Activated CD8-positive, alpha-beta memory T cell treated with anti-CD3 and anti-CD28 coated beads, Interleukin-2, amount 10 ng/mL, durations not matched to agents 7 days and 5 days (primary cell): ENCODE measurements at places on chromosomes 1 and 21.

DNA sequence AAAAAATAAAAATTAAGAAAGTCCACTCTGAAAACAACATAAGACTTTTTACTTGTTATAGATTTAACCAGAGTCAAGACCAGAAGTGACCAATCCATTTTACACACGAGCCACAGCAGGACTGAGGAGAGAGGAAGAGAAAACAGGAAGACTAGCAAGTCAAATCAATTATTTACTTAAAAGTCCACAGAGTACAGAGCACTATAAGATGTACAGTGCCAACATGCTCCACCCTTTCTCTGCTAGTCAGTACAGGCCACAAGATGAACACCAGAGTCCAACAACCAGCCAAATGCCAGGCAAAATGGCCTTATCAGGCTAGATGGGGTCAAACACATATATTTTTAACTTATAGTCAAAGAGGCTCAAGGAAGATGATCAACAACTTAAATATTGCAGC lies 19.5 kb downstream of the LUZP1 start:
- no peak for DNase-seq

DNA sequence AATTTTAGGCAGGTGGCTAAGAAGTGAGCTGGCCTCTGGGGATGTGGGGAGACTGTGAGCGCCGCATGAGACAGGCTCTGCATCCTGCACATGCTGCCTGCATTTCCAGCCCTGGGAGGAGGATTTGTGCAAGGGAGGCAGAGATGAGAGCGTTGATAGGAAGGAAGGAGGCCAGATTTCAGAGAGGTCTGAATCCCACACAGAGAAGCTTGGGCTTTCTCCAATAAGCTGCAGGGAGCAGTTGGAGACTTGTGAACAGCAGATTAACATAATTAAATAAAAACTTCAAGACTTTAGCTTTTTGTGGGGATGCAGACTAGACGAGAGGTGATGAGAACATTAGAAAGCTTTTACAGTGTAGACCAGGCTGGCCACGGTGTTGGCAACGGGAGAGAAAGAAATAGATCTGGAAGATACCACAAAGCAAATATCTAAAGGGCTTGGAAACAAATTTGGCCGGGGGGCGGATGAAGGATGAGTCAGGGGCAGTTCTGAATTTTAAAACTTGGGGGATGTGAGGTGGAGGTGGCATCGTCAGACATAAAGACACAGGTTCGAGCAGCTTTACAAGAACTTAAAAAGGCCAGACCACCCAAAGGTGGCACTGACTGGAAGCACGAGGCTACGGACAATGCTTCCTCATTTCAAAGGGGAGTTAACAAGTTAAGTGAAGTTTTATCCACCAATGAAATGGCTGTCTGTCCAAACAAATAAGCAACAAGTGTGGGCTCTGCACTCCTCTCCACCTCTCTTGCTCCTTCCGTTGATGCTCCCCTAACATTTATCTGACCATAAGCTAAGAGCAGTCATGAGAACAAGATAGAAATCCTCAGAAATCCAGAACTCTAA lies 57.0 kb downstream of the HIVEP3 start:
- DNase-seq: no peak

DNA sequence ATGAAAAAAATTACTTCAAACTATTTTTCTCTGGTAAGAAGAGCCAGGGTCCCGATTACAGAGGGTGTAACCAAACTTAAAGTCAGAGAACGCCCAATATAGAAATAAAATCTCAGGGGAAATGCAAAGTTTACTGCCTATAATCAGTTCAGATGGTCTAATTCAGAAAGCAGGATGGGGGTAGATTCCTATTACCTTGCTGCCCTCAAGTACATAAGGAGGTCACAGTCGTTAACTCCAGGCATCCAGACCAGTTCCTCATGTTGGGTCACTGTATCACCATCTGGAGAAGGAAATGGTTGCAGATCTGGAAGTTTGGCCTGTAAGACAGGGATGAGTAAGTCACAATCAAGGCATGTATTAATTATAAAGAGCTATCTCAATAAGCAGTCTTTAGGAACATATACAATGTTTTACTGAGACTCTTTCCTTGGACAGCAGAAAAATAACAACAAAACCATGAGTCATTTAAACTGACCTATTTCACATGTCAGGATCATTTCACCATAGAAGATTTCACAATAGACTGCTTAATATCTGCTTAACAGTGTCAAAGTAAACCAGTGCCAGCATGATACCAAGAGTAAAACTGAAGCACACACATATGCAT lies 179.4 kb downstream of the SLC45A1 start:
- no peak for DNase-seq

- DNase-seq: no peak
Observed at GRCh38 chr21:35135481-35135880, 86.4 kb upstream of the RUNX1 start.

- DNase-seq: no peak
Observed at GRCh38 chr1:206890125-206891060, 6.8 kb upstream of the IL24 start.
